ENCODE measurements at places on chromosomes 3 and 15. TPM values are rescaled to one million over a fixed set of nuclear protein-coding genes. Genes with fewer than 3 reads are reported as not detected.

SCAMP5 gene
- total RNA-seq: 11.6 TPM

DNAH12 gene
- under 0.01 TPM for total RNA-seq

CATSPER2 gene
- total RNA-seq: 0.33 TPM

SH3GL3 gene
- total RNA-seq: not detected

MESP1 gene
- total RNA-seq: 0.14 TPM

VWA5B2 gene
- 0.05 TPM for total RNA-seq

PLSCR2 gene
- 0.34 TPM for total RNA-seq

- no peak for DNase-seq
These were observed 200.7 kb downstream of the MBNL1 start for GRCh38 chr3:152469248-152470025.

DNA sequence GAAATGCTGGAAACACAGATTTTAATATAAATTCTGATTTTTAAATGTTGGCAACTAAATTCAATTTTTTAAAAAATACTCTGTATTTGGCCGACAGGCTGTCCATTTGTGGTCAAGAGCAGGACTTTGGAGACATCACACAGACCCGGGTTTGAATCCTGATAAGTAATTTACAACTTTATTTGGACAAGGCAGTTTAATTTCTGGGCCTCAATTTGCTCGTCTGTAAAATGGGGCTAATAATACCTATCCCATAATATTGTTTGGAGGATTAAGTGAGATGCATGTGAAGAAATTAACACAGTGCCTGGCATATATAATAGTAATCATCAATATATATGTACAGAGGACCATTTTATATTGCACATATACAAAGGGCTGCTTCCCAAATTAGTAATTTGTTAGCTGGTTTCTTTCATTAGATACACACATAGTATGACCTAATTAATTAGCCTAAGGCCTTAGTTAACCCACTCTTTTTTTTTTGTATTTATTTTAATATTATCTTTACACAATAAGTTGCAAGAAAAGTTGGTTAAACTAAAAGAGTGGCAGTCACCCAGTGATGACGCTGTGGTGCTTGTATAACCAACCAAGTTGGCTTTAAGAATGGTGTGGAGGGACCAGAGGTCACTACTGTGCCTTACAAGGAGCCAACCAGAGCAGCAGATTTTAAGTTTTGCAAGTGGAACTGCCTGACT, 665 bp downstream of the PIGB start:
- DNase-seq: peak; percentile 4

- DNase-seq: no peak
These were observed 669.9 kb downstream of the OTOL1 start for GRCh38 chr3:162166543-162166942.

DNA sequence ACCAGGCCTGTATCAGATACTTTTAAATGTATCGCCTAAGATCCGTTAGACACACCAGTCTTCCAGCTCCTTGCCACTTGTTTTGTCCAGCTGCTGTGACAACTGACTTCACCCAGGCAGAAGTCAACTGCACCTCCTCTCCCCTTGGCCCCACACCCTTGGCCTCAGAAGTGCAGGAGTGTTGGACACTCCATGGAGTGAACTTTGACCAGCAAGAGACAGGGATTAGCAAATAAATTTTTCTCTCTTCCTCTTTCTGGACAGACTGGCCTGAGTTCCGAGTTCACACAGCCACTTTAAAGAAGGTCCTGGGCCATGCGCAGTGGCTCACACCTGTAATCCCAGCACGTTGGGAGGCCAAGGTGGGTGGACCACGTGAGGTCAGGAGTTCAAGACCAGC, 2.9 kb upstream of the CLN6 start:
- no peak for DNase-seq

DNA sequence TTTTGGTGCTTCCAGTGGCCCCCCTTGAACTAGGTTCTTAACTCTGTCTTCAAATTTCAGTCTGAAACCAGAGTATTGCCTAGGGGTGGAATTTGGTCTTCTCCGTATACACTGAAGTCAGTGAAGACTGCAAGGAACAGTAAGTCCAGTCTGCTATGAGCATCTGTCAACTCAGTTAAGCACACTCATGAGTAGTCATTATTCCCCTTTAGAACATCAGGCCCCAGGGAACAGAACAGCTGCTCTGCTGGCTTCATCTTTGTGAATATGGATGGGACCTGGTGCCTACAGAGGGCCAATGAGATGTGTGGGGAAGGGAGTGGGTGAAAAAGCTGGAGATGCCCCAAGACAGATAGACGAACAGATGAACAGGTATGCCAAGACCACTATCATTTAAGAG, 85.2 kb upstream of the PRR23C start:
- no peak for DNase-seq

DNA sequence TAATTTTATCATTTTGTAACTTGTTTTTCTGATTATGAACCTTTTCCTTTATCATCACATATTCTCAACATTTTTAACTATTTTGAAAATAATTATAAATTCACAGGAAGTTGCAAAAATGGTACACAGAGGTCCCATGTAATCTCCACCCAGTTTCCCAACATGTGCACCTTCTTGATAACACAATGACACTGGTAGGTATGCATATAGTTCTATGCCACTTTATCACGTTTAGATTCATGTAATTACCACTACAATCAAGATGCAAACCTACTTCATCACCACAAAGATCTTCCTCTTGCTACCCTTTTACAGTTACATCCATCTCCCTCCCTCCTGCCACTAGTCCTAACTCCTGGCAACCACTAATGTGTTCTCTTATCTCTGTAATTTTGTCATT, 413.9 kb downstream of the SHQ1 start:
- DNase-seq: no peak

DNA sequence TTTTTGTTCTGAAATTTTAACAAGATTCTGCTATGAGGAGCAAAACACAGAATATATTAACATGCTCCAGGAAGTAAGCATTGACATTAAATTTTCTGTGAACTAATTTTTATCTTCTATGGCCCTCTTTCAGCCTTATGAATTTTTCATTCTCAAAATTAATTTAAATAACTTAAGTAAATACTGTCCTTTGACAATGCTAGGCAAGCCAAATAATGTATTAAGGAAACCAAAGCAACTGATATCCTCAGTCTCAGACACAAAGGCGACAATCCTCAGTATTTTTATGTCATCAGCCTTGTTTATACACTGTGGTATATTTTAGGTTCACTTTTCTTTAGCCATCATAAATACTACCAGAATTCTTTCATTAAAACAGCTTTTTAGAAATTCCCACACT, 159.8 kb downstream of the CGGBP1 start:
- no peak for DNase-seq

GRCh38 chr3:177906578-177907229, 629.5 kb upstream of the KCNMB2 start:
- DNase-seq: no peak

Data from dermis blood vessel endothelial cell (primary cell).